ENCODE measurements at places on chromosomes 4 and X.

- DNase-seq, result no peak
Observed at GRCh38 chr4:10098780-10099160, 17.8 kb downstream of the WDR1 start.

- DNase-seq, result no peak
Observed at GRCh38 chr4:90002441-90003062, 107.9 kb downstream of the MMRN1 start.

DNA sequence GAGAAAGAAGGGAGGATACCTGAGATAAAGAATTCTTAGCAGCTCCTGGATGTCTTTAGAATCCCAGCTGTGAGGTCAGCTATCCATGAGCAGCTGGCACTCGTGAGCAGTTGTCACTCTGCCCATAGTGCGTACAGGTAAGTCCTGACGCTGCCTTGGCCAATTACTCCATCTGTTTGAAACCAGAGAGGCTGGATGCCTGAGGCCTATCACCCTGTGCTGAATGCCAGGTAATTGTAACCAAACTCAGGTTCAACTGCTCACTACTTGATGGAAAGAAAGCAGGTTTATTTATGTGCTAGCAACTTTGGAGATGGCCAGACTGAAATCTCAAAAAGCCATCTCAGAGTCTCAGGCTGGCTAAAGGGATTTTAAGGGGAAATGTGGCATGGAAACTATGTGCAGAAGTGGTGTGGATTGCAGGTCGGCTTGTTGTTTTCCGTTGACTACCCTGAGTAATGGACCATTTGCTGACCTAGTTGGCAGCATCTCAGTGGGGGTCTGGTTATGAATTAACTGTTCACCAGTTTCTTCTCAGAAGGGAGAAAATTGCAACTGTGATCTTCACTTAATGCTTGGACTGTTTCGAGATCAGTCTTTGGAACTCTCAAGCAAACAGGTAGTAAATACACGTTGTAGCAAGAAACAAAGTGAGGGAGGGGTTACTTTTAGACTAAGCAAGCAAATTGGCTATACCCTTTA lies 1614.0 kb upstream of the PCDH10 start:
- DNase-seq, result no peak

- no peak for DNase-seq
Observed at GRCh38 chr4:98739751-98740150, 81.3 kb upstream of the TSPAN5 start.

DNA sequence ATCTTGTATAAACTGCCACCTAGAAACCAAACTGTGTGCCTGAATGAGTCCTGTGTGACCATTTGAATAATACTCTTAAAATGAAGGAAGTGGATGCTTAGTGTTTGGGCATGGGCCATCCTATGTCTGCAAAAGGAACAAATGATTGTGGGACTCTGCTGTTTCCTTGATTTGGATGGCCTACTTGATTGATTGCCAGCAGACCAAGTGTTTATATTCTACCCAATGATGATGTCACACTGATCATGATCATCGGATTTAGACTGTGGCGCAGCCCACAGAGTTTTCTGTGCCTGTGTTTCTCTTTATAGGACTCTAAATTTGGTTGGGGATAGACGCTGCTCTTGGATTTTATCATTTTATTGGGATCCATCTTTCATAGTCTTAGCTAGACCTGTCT lies 4.4 kb downstream of the SEPTIN11 start:
- no peak for DNase-seq

DNA sequence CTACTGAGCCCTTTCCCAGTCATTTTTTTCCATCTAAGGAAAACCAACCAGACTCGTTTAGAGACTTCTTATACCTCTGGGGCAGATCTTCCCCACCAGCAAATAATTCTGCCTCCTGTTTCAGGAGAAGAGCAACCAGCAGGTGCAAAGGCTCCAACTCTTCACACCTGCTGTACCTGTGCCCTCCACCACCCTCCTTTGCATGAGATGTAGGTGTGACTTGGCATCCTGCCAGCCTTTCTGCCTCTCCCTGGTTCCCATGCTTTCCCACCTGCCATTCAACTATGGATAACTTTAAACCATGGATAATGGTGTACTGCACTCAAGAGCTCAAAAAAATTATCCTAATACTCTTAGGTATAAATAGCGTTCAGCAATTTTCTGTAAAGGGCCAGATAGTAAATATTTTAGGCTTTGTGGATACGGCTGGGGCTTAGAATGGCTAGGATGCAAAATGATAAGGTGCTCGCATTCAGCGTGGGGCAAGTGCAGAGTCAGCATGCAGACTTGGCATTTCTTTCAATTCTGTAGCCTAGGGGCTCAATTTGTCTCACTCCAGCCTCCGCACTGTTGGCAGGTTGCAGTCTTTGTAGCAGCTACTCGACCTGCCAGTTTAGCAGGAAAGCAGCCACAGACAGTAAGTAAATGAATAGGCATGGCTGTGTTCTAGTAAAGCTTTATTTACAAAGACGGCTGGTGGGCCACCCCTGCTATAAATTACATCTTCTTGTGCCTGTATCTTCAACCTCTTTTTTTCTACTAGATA lies 79.8 kb downstream of the HCCS start:
- DNase-seq, result no peak

- DNase-seq, result no peak
Observed at GRCh38 chr4:2783790-2784189, 9.1 kb upstream of the SH3BP2 start.
